ENCODE measurements at places on chromosomes 6 and 20.

DNA sequence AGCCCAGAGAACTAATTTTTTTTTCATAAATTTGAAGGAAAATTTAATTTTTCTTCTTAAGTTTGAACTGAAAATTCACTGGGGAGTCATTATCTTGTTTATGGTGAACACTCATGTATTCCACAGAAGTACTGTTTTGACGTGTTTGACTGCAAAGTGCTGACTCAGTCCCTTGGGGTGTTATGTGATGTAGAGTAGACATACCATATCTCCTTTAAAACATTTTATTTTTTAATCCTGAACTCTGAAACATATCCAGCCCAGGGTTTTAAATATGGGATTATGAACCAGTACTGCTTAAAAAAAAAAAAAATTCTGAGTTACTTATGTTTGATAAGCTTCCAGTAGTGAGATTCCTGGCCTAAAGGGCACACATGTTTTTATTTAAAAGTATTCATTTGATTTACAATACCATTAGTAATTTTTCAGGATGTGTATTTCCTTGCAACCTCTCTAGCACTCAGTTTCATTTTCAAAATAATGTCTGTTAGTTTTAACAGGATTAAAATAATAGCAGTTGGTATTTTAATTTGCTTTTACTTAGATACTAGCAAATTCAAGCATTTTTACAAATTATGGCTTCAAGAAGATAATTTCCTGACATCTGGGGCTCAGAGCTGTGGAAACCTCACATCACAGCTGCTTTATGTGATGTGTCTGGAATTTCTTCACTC lies 81.7 kb upstream of the PDE10A start:
- H3K27me3 ChIP-seq, result no peaks in the 10 kb centered on the region
- H3K27ac ChIP-seq, result no peak overlapping the region
- no peaks in the 10 kb centered on the region for H3K36me3 ChIP-seq
- DNase-seq, result no peak
- H3K4me3 ChIP-seq, result no peak overlapping the region

DNA sequence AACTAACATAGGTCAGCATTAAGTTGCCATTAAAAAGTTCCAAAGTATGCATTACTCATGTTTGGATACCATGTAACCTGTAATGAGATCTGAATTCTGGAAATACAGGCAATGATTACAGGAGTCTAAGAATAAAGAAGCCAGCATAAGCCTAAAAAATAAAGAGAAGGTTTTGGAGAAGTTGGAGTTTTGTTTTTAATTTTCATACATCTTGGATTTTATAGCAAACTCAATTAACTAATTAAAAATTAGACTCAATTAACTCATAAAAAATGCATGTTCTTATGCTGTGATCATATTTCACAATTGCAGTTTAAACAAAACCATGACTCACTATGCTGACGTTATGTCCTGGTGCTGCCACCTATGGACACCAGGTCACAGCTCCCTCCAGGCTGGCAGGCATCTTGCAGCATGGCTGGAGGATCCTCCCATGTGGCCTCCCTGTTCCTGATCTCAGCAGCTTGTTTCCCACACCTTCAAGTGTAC lies 648.8 kb upstream of the AGPAT4 start:
- no peaks in the 10 kb centered on the region for H3K36me3 ChIP-seq
- H3K27ac ChIP-seq, result no peak overlapping the region
- no peak overlapping the region for H3K4me3 ChIP-seq

DNA sequence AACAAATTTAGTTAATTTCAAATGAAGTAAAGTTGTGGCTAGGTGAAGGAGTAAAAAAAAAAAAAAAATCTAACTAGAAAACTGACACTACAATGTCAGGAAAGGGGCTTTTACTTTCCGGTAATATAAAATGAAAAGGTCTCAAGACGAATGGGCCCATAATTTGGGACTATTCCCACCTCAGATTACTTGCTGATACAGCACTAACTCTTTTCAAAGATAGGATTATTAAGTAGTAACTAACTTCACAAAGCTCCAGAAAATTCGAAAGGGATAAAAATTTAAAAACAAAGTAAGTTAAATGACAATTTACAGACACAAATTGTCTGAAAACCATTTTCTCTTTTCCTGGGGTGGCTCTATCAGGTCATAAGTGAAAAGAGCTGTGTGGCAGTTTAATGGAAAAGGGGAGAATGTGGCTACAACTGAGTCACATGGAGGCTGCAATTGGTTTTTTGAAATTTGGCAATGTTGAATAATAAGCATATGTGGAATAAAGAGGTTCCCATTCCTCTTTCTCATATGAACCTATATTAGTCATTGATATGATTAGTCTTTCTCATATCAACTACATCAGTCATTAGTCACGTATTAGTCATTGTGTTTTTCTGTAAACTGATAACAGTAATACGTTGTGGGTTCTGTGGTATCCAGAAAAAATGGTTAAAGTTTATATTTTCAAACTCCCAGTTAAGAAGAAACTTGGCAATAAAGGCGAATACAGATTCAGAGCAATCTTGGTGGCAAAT lies 78.0 kb downstream of the RWDD2A start:
- no peak overlapping the region for H3K4me3 ChIP-seq
- H3K4me1 ChIP-seq, result no peaks in the 10 kb centered on the region
- no peak overlapping the region for H3K27ac ChIP-seq
- DNase-seq, result no peak

GRCh38 chr20:58996226-58996611 lies 10.8 kb downstream of the CTSZ start:
- no peaks in the 10 kb centered on the region for H3K4me1 ChIP-seq
- peak overlapping the region; percentile 21 for H3K27ac ChIP-seq
- no peak for DNase-seq
- peaks cover 51% of the 10 kb centered on the region for H3K36me3 ChIP-seq

DNA sequence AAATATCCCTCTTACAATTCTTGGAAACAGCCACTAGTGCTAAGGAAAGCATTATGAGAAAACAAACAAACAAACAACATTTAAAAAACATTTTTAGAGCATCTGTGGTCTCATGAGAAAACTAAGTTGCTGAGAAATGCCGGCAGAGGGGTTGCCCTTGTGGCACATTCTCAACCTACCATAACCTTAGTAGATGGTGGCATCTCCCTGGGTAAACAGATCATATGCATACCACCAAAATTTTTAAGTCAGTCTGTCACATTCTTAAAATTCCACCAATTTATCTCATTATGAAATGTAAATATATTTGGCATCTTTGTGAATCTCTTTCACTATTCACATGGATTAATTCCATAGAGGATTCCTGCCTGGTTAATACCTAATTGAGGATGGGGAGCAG lies 575.7 kb upstream of the MARCKS start:
- H3K36me3 ChIP-seq, result no peaks in the 10 kb centered on the region
- H3K27me3 ChIP-seq, result no peaks in the 10 kb centered on the region
- H3K4me1 ChIP-seq, result no peaks in the 10 kb centered on the region
- no peak overlapping the region for H3K4me3 ChIP-seq

DNA sequence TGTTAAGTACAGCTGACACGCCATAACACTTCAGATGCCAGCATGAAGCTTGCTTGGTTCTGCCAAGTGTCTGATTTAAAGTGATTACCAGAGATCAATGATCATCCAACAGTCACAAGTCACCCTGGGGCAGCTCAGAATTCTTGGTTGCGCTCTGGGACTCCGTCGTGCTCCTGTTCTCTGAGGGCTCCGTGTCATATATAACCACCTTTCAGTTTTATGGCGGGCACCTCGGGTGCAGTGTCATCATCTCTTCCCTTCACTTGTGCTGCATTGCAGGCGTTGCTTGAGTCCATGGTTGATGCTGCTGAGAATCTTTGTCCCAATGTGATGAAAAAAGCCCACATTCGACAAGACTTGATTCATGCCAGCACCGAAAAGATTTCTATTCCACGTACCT lies 101.4 kb upstream of the SCGN start:
- no peak overlapping the region for H3K27ac ChIP-seq
- H3K4me3 ChIP-seq, result no peak overlapping the region

DNA sequence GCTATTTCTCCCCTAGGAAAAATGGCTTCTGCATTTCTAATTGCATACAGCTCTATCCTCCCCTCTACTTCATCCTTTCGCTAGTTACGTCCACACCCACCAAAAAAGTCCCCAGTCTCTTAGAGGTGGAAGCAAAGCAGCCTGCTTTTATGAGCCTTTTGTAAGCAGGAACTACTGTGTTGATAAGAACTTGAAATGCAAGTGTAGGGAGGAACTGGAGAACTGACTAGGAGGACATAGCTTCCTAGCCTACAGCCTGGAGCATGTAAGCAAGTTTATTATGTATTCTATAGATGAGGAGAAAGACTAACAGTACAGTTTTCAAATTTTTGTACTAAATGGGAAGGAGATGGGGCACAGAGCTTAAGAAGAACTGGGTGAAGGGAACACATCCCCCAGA lies 10.3 kb downstream of the ARHGAP18 start:
- no peaks in the 10 kb centered on the region for H3K27me3 ChIP-seq
- no peak for DNase-seq
- no peaks in the 10 kb centered on the region for H3K36me3 ChIP-seq

DNA sequence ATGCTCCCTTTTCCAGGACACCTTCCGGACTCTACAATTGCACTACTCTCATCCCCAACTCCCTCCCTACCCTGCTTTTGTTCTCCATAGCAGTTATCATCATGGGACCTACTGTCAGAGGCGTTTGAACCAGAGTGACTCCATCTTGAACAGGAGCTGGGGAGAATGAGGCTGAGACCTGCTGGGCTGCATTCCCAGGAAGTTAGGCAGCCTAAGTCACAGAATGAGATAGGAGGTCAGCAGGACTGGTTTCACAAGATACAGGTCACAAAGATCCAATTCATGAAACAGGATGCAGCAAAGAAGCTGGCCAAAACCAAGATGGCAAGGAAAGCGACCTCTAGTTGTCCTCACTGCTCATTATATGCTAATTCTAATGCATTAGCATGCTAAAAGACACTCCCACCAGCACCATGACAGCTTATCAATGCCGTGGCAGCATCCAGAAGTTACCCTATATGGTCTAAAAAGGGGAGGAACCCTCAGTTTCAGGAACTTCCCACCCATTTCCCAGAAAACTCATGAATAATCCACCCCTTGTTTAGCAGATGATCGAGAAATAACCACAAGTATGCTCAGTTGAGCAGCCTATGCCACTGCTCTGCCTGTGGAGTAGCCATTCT lies 15.6 kb downstream of the SLC13A3 start:
- no peak overlapping the region for H3K27ac ChIP-seq
- H3K4me3 ChIP-seq, result no peak overlapping the region
- H3K36me3 ChIP-seq, result no peaks in the 10 kb centered on the region

Data from thymus (tissue), 14 donors.